ENCODE measurements at places on chromosomes 6 and 20.

GRCh38 chr20:38320221-38320620, 16.3 kb downstream of the BPI start:
- no peak for DNase-seq

- DNase-seq: no peak
These were observed 166.4 kb upstream of the UST start for GRCh38 chr6:148580442-148580841.

- DNase-seq: no peak
These were observed 2.1 kb upstream of the UBE2V1 start for GRCh38 chr20:50115041-50115512.

GRCh38 chr20:25461786-25462545, 54.5 kb downstream of the GINS1 start:
- no peak for DNase-seq

GRCh38 chr20:49906101-49906604, 9.2 kb downstream of the SPATA2 start:
- no peak for DNase-seq
